ENCODE measurements at places on chromosomes 13 and 19.
A peak's percentile ranks its signal among the peaks of the same experiment; 100 is the strongest.

DNA sequence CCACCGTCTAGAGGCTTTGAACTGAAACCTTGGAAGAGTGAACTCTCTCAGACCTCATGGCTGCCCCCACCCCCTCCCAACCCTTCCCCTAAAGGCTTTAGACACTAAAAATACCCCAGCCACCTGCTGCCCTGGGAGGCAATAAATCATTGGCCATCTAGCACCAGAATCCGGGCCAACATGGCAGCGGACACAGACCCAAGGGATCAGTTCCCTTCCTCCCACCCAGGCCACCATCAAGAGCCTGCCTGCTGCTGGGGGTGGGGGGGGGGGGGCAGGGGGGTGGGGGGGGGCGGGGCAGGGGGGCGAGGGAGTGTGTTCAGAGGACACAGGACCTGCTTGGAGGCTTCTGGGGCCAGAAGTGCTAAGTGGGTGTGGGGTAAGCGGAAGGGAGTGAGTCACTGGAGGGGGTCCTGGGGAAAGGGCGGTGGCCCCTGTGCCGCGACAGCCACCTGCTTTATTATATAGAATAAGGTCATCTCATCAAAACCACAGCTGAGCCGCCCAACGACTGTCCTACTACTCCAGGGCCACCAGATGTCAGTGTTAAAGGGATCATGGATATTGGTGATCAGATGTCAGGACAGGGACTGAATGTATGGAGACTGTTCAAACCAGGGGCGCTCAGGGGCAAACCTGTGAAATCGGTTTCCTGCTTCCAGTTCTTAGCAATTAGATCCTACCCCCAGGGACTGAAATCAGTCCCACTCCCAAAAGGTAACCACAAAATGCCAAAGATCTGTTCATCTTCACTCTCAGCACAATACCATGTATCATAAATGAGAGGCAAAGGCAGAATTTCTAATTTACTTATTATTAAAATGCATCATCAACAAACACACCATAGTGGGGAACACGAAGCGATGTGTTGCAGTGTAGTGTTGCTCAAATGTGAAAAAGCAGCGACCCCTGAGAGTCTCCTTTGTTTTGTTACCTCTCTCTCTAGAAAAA is 24.3 kb downstream of the ARL11 start:
- DNase-seq = peak; percentile 6

DNA sequence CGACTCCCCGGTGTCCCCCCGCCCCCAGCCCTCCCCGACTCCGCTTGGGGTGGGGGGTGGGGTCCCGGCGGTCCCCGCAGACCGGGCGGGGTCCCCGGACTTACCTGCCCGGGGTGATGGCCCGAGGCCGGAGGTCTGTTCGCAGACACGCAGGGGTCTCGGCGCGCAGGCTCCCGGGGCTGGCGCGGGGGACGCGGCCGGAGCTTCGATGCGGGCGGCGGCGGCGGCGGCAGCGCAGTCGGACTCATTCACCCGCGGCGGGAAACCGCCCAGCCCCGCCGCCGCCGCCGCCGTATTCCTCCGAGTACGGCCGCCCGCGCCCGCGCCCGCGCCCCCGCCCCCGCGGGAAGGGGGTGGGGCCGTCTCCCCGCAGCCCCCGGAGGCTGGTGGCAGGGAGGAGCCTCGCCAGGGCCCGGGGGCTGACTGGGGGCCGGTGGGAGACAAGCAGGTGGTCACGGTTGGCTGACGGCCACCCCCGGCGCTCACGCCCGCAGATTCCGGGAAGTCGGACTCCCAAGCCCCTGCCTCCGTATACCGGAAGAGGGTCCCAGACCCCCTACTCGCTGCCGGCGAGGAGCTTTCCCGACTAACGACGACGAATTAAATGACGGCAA is at the start of gene C2CD4C:
Gene C2CD4C (minus strand): TSS at position 246 of the 614 bp plus-strand sequence. CDS start 786 bp downstream, outside the sequence.
- peak; percentile 22 for DNase-seq

GRCh38 chr13:77985866-77986636 is 67.4 kb upstream of the EDNRB start:
- no peak for DNase-seq

- DNase-seq = peak; percentile 38
Observed at GRCh38 chr19:49430678-49431329, 5.6 kb downstream of the GFY start.

DNA sequence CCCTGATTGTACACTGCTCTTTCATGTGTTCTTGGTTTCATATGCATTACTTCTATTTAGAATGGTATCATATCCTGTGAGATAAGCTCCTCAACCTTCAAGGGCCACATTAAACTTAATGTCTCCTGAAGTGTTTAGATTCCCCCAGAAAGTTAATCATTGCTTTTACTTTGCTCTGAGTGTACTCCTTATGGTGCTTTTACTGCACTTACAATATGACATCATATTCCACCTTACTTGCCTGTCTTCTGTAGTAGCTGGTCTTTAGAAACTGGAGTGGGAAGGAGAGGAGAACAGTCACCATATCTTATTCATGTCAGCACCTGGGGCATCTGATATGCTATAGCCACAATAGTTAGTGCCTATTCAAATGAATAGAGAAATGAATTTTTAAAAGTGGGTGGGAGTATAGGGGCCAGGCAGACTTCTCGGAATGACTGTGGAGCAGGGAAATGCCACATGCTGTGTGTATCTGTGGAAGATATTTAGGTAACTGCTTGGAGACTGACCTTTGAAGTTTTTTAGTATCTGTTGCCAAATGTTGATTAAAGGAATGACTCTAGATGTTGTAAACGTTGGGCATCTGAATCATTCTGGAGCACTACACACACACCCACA is 40.2 kb downstream of the SLAIN1 start:
- peak; percentile 13 for DNase-seq

- DNase-seq = no peak
Observed at GRCh38 chr13:102944821-102945220, 99.0 kb downstream of the ERCC5 start.

- DNase-seq = no peak
Observed at GRCh38 chr19:52237197-52237596, 32.2 kb upstream of the ZNF766 start.

DNA sequence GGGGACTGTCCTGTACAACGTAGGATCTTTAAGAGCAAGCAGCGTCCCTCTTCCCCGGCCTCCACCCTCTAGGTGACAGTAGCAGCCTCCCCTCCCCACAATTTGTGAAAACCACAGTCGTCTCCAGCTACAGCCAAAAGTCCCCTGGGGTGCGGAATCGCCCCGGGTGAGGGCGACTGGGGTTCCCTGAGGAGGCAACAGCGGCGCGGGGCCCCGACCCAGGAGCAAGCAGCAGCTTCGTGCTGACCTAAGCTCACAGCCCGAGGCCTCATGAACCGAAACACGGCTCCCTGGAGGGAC is 322 bp downstream of the ZNF558 start:
- no peak for DNase-seq

GRCh38 chr13:38053896-38054295 is 184.3 kb upstream of the TRPC4 start:
- DNase-seq = no peak

- DNase-seq = no peak
Observed at GRCh38 chr19:588741-589692, 664 bp upstream of the HCN2 start.

DNA sequence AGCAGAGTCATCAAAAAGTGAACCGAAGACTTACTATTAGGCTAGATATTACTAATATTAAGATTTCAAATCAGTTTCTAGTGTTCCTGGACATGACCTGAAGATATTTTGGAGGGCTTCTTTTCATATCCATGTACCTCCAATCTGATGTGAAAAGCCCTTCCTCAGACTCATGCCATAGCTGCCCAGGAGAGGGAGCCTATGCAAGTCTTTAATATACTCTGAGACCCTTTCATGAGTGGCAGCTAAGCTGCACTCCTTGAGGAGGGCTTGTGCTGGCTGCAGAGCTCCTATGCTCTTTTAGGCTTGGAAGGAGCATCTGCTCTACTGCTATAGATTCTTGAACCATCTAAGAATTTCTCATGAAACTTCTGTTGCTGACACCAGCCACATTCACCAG is 715.3 kb downstream of the OLFM4 start:
- no peak for DNase-seq

DNA sequence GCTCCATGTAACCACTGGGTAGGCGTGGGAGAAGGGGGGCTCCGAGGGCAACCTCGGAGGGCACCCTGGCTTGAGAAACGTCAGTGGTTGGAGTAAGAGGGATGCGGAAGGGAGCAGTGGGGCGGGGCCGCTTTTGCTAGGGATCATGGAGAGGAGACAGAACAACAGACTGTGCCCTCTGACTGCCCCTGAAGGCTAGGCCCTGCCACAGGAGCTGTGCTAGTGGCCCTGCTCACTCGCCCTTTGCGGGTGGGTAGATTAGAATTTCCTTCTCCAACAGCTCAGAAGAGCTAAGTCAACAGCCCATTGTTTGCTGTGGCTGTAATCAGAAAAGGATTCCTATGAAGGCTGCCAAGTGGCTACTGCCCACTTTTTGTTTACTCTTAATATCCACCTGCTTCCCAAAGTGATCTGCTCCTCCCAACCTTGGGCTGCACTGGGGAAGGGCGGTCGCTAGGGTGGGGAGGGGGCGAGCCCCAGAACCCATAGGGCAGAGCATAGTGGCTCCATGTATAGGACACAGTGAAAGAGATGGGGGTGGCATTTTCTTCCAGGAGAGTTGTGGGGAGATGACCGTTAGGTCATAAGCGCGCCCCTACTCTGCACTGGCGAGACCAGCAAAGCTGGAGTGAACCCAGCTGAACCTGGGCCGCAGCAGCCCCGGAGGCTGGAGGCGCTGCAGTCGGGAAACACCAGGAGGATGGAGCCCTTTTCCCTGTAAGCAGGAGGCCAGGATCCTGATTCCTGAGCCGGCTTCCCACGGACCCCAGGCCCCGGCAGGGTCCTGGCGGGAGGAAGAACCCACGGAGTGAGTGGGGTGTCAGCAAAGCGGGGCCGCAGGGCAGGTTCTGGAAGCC is 1.9 kb upstream of the C1QTNF9 start:
- DNase-seq = no peak

DNA sequence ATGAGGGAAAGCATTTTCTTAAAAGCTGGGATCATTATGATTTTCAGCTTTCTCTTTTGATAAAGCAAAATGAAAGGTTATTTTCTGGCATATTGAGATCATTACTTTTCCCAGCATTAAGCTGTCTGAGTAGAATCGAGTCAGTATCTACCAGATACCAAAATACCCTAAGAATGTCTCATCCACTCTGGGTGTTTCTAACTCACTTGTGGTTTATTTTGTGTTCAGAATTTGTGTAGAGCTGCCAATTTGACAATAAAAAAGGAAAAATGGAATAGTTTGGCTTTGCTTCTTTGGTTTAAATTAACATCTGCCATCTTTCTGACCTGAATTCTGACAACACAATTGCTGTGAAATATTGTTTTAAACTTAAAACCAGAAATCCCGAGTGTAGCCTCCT is 438.7 kb upstream of the ARGLU1 start:
- no peak for DNase-seq

DNA sequence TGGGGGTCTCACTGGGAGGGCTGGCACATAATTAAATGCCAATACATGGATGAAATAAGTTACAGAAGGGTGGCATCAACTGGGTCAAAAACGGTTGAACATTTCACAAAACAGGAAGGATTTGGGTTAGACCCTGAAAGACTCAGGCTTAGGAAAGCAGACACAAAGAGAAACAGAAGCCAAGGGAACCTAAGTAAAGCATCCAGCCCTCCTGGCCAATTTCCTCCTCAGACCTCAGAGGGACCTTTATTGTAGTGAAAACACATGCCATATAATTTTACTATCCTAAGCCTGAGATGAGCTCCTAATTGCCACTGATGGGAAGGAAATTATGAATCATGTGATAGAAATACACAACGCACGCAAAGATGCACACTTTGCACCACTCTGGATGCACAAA is 12.1 kb upstream of the CEACAM3 start:
- DNase-seq = no peak

DNA sequence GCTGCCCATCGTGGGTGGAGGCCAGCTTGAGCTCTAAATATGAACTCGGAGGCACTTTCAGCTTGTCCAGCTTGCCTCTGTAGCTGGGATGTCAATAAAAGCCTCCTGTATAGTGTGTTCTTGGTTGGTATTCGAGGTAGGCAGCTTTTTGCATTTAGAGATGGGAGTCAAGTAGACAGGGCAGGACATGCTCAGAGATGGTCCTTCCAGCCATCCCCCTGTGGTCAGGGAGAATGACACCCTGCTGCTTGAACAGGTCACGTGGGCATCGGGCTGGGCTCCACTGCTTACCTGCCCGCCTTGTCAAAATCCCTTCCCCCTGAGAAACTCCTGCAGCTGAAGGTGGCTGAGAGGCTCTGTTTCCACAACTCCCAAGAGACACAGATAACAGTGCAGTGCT is 302.5 kb downstream of the ZNF536 start:
- DNase-seq = no peak

GRCh38 chr19:13825489-13826441 is 30.5 kb downstream of the ZSWIM4 start:
- peak; percentile 10 for DNase-seq

DNA sequence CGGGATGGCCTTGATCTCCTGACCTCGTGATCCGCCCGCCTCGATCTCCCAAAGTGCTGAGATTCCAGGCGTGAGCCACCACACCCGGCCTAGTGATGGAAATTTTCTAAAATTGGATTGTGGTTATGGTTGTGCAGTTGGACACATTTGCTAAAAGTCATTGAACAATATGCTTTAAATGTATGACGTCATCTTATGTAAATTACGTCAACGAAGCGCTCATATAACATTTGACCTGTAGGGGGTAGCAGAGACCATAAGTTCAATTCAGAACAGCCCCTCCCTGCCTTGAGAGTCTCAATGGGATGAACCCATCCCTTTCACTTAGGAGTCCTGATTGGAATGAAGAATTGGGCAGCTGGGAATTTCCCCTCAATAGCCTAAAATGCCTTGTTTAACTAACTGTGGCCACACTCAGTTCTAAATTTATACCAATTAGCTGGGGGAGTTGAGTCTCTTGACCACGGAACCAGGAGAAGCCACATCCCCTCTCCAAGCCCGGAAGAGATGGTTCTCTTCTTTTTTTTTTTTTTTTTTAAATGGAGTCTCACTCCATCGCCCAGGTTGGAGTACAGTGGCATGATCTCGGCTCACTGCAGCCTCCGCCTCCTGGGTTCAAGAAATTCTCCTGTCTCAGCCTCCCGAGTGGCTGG is 15.2 kb upstream of the TLE6 start:
- DNase-seq = peak; percentile 23

DNA sequence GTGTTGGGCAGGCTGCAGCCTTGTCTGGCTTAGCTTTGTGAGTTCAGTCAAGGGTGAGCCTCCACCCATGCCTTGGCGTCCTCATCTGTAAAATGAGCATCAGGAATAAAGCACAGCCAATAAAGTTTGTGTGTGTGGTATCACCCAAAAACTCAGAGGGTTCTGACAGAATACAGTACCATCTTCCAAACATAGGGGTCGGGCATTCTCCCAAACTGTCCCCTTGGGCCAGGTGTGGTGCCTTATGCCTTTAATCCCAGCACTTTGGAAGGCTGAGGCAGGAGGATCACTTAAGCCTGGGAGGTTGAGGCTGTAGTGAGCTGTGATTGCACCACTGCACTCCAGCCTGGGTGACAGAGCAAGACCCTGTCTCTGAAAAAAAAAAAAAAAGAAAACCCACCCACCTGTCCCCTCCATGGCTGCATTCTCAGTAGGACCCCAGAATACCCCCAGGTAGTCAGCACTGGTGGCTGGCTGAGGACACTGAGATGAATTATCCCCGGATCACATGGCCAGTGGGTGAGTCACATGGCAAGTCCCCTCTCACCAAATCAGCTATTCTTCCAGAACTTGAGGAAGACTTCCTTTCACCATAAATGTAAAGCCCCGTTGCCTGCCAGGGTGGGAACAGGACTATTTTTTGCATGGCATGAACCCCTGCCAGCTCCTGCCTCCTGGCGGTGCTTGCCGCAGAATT is 18.6 kb downstream of the POP4 start:
- no peak for DNase-seq
